Right forelimb (tissue), 1 donor: ENCODE measurements at places on chromosomes 2 and 18.

GRCh38 chr18:23209796-23210195 is 74.5 kb downstream of the CABLES1 start:
- no peak for DNase-seq

DNA sequence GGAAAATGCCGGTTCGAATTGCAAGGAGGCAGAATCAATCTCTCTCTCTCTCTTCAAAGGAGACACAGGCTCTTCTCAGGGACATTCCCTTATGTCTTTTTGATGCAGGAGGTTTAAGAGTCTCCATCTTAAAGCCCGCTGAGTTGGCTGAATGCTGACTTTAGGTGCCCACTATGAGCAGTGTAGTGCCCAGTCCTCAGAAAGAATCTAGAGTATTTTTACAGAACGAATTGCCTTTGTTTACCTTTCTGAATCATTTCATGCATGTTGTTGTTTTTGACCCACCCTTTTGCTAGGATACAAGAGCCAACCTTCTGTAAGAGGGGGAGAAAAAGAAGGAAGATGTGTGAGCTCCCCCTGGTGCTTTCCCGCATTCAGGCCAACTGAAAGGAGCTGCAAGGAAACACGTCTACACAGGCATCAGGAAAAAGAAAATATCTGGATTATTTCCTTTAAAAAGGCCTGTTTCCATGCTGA is 193.5 kb upstream of the TCF4 start:
- peak; percentile 77 for DNase-seq

- DNase-seq = no peak
Observed at GRCh38 chr2:31000970-31001369, 137.3 kb downstream of the GALNT14 start.

GRCh38 chr18:63262369-63263335 is 56.9 kb downstream of the BCL2 start:
- no peak for DNase-seq

- DNase-seq = no peak
Observed at GRCh38 chr2:1607971-1608688, 136.2 kb downstream of the PXDN start.

- no peak for DNase-seq
Observed at GRCh38 chr2:132424526-132425121, 8.0 kb downstream of the GPR39 start.

DNA sequence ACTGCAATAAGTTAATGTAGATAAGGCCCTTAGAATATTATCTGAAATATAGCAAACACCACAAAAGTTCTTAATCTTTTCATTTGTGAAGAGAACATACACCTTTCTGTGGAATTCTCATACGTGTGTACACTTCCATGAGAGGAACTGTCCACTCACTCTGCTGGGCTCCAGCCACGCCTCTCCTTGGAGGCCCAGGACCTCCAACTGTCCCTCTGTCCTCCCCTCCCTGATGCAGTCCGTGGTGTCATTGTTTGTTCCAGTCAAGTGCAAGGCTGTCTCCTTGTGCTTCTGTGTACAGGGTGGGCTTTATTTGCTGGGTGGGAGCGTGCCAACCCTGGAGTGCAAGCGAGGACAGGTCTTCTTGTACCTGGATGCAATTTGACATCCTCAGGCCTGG is 8.7 kb downstream of the RAB12 start:
- DNase-seq = no peak

DNA sequence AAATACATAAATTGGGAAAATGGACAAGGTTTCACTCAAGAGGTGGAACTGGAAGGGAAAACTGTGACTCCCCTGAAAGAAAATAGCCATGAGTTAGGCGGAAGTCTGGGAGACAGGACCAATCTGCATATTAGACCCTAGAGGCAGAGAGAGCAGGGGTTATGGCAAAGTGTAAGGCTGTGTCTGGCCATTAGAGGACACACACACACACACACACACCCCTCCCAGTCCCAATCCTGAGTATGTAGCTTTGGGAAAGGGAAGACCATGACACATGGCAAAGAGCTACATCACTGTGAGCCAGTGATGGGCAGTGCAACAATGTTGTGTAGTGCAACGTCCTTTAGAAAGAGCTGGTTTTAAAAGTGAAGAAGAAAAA is 479.9 kb upstream of the NXPH2 start:
- DNase-seq = no peak

GRCh38 chr2:60152226-60152833 is 401.1 kb downstream of the BCL11A start:
- no peak for DNase-seq

DNA sequence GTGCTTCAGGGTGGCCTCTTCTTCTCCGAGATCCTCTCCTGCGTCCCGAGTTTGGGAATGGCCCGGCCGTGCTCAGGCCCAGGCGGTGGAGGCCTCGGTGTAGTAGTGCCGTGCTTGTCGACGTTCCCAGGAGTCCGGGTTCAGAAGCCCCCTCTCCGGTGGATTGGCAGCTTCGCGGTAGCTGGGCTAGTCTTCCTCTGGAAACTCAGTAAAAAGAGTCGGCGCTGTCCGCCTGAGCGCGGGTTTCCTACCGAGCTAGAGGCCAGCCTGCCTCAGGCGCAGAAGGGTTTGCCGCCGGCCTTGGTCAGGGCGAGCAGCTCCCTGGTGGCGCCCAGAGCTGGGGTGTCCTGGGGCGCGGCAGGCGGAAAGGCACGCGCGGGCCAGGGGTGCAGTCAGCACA is 3.2 kb downstream of the RALBP1 start:
- no peak for DNase-seq

DNA sequence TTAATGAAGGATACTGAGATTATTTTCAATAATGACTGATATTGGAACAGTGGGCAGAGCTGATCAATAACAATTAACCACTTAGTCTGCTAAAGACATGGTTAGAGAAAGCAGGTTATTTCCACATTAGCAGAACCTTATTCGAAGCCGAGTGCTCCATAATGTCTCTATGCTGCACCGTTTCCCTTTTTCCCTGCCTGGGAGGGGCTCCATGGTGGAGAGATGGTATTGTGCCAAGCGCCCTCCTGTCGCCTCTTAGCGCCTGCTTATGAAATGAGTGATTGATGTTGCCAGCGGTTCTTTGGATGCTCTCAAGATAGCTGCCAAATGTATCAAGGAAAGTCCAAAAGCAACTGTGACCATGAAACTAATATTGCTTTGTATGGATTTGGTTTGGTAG is 34.6 kb upstream of the INSIG2 start:
- DNase-seq = no peak

GRCh38 chr2:241182531-241183133 is 5.8 kb upstream of the ANO7 start:
- no peak for DNase-seq

- DNase-seq = no peak
Observed at GRCh38 chr18:27735117-27735516, 441.8 kb downstream of the CDH2 start.

DNA sequence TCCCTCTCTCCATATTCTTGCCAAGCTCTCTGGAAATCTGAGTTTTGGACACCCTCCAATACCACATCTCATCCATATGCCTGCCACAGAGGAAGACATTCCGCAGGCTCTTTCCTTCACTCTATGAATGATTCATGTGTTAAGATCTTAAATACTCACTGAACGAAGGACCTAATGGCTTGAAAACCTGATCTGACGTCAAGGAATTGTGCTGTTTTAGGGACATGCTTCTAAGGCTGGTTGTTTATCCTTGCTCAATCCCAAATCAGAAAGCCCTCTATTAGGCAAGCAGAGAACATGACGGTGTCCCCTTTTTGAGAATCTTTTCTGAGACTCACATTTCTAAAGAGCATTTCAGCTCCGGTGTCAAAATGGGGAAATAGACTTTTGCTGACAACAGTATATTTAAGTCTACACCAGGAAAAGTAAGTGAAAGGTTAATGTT is 83.7 kb upstream of the GALNT5 start:
- no peak for DNase-seq

DNA sequence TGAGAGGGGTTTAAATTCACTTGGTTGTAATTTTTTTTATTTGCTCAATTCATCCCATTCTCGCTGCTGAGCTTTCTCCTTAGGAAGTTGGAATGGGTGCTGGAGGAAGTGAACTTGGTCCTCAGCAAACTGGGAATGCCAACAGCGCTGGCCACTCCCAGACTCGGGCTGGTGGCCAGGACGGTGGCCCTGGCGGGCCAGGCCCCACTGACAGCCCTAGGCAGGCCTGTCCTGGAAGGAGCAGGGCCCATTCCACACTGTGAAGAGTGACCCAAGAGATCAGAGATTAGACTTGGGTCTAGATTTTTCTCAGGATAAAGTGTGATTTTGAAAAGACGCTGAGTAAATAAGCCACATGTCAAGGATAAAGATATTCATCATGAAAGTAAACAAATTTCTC is 132.7 kb downstream of the HDAC4 start:
- DNase-seq = peak; percentile 47

DNA sequence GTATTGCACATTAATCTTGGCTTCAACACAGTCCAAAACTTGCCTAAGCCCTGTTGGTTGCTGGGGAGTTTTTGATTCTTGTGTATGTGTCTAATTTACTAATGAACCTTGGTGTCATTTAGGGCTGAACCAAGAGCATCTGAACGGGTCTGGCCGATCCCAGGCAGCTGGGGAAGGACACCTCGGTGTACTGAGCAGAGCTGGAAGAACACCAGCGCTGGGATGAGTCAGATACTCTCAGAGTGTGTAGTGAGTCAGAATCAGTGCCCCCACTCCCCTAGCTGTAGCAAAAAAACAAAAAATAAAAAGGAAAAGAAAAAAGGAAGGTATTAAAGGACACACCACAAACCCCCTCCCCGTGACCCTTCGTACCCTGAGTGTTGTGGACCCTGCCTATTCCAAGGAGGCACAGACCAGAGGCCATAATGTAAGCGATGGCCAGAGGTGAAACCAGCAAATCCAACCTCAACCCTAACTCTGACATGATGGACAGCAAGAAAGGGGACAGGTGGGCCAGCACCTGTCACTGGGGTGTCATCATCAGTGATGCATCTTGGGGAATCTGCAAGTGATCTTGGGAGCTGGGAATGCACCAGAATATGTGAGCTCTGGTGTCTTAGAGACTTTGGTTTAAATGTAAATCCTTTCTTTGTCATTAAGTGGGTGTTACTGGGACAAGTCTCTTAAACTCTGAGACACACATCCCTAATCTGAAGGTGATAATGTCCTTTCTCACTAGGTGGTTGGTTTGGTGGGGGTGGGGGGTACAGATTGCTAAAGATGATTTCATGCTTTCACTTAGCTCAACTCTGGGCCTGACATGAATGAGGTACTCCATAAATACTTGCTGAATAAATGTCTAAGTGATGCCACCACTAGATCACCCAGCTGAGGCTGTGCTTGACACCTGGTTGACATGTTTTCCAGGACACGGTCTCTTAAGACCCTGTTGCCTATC is 34.2 kb upstream of the NCOA1 start:
- DNase-seq = no peak

GRCh38 chr18:53496028-53496427 is 728.4 kb downstream of the MBD2 start:
- no peak for DNase-seq

DNA sequence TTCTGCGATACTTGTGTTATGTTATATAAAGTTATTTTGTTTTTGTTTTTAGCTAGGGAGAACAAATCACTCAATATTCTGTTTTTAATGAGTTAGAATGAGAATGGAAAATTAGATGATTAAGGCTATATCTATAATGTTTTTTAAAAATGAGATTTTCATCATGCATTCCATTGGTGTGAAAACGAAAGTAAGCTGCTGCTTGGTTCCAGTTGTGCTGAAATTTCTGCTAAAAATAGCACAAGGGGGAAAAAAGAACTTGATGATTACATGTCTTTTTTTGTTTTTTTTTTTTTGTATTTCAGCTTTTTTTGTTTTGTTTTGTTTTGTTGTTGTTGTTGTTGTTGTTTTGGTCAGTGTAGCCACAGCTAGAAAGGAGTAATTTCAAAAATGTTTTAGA is 242.6 kb upstream of the KCNJ3 start:
- DNase-seq = no peak

GRCh38 chr18:57083485-57083884 is 63.4 kb upstream of the BOD1L2 start:
- DNase-seq = no peak

- DNase-seq = no peak
Observed at GRCh38 chr2:227834423-227834822, 20.8 kb downstream of the CCL20 start.

DNA sequence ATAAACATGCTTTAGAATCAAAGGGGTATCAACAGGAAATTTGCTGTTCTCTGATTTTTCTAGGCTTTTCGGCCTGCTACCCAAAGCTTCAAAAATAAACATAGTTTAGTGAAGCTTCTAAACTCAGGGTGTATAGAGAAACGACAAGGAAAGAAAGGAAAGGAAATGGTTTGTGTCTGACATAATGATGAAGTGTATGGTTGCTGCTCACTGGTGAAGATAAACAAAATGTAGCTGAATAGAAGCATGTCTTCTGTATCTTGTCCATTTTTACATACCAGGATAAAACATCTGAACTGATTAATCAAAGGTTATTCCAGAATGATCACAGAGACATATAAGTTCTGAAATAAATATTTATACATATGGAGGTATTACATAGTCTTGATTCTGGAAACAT is 1324.6 kb upstream of the NRXN1 start:
- DNase-seq = no peak

GRCh38 chr2:131103165-131103564 is 2.0 kb upstream of the PLEKHB2 start:
- no peak for DNase-seq

GRCh38 chr2:69036926-69037325 is 23.9 kb downstream of the ANTXR1 start:
- no peak for DNase-seq

DNA sequence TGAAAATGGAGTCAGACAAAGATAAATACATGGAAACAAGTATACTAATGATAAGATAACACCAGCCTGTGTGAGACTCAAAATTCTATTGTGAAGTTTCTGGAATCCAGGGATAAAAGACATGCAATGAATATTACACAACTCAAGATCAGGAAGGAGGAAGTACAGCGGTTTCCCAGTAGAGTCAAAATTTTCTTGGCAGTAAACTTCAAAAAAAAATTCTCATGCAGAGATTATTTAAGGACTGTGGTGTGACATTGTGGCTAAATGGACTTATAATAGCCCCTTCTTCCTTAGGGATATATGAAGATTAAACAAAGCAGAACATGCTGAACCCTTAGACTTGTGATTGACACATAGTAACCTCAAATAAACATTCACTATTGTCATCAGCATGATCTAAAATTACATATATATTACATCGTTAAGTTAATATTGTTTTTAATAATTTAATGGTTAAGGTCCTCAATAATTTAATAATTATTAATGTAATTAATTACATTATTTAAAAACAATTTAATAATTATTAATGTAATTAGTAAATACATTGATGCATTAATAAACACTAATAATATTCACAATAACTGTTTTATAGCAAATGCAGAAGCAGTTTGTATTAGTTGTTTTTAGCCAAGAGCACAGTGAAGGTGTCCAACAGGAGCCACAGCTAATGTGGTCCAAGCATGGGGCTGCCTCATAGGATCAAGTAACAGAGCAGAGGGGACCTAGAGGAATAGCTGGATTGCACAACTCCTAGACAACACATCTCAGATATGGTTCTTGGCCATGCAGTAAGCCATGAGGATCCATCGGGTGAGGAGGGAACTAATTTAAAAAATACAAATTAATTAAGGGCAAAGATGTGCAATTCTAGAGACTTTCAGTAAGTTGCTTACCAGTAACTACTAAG is 77.3 kb downstream of the POLE4 start:
- no peak for DNase-seq
